NCI-H345 (cell line): ENCODE measurements at places on chromosomes 7 and 10.

- no peak for DNase-seq
Measured at GRCh38 chr10:93224005-93224779, 150.5 kb downstream of the CYP26A1 start.

- DNase-seq, result no peak
Measured at GRCh38 chr10:69568472-69569395, 4.5 kb downstream of the NEUROG3 start.

GRCh38 chr10:99329304-99329553, at the start of gene CNNM1:
CNNM1 (plus strand) TSS chr10:99329356; CDS start chr10:99329388, 32 bp downstream.
- DNase-seq, result peak; percentile 64

DNA sequence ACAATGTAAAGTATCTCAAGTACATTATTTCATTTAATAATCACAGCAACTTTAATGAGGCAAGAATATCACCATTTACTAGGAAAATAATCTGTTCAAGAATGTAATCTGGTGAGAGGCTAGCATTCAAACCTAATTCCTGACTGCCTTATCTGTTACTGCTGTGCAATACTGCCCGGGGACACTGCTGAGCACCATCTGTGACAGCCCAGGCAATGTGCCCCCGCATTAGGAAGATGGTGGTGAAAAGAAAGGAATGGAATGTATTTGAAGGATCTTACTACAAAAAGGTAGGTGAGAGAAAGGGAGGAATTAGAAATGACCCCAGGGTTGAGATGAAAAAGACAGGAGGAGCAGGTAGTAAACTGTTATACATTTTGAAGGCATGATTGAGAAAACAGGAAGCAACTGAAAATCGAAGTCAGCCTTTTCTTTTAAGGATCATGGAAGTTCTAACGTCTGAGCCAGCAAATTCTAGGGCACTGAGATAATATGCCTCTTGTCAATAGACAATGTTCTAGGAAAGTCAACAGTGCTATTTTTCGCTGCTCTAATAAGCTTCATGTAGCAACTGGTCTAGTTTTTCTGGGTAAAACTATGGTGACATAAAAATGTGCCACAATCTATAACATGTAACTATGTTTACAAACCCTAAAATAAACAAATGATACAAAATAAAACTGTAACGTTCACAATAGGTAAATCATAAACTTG, 90.4 kb downstream of the ETV1 start:
- no peak for DNase-seq

DNA sequence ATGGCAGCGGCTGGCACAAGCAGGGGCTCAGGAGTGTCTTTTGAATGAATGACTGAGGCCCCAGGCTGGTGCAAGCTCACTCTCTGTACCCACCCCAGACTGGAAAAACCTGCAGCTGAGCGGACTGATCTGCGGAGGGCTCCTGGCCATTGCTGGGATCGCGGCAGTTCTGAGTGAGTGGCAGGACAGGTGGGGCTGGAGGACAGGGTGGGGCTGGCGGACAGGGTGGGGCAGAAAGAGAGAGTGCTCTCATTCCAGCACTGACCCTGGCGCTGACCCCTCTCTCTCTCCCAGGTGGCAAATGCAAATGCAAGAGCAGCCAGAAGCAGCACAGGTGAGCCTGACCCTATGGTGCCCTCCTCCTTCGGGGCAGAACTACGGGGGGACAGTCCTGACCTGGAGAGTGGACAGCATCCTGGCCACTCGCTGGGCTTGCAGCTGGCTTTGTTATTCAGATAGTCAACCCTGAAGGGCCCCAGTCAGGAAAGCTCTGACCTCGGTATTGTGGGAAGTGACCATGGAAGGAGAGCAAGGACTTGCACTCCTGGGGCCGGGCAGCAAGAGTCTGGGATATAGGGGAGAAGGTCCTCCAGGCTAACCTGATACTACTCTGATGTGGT, 4.1 kb downstream of the FXYD4 start:
- DNase-seq, result no peak

DNA sequence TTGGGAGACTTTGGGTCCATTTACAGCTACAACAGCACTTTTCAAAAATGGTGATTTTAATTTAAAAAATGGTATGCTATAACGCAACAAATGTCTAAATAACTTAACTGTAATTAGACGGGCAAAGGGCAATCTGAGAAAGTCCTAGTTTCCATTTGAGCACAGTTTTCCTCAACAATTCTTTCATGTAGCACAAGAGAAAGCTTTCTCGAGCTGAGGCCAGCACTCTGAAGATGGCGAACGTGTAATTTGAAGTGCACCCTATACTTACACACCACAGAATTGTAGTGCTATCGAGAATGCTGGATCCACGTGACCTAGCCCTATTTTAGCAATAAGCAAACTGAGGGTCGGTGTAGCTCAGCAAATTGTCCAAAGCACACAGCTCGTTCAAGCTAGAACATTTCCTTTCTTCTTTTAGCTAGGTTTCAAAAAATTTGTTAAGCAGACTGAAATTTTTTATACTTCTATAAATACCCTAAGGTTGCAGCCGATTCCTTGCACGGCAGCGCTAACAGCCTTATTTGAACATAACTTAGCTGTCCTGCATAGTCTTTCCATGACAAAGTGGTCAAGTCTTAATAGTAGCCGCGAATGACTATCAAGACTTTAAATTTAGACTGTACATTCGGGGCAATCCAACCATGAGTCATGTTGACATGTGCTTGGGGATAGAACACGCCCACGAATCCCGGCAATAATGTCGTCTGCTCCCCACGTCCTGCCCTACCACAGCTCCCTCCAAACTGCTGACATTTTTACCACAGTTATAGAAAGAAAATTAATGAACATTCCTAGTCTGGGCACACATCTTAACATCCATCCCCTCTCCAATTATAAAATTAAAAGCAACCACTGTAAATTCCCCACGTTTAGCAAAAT, 10.0 kb downstream of the KLF6 start:
- DNase-seq, result no peak

DNA sequence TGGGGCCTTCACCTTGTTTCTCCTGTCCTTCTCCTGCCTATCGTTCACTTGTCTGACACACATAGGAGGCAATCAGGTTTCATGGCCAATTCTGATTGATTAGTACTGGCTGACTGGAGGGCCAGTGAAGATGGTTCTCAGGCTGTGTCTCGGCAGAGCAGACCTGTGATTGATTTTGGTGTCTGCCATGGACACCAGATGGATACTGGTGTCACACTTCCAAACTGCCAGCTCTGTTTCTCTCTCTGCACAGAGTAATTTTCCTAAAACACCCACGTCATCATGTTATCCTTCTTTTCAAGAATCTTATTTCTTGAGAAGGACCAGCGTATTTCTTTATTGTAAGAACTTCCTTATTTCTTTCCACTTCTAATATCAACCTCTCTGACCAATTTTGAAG, 117.1 kb downstream of the ICA1 start:
- DNase-seq, result no peak

DNA sequence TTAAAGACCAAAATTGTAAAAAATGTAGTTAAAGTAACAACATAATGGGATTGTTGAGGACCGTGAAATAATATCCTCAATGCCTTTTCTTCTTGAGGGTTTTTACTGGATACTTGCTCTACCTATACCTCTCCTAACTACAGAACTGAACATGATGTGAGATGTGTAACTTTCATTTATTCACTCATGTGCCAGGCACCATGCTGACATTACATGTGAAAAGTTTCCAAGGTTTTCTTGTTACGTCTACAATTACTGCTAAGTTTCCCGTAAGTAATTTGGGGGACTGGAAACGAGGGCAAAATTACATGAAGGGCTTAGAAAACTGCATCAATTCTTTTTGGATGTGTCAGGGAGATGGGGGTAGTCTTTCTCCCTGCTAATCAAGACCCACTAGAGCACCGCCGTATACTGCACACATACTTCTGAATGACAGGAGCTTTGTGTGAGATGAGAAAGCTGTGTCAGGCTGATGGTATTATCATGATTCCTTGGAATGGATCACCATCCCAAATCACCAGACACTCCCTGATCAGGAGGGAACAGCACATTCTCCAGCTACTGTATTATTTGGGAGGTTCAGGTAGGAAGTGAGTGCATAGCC, 41.8 kb downstream of the PTPRZ1 start:
- DNase-seq, result no peak

GRCh38 chr10:52950578-52950977, 178.0 kb upstream of the MBL2 start:
- no peak for DNase-seq

- no peak for DNase-seq
Measured at GRCh38 chr10:99781734-99782429, 558 bp upstream of the ABCC2 start.

GRCh38 chr7:16688249-16688648, 42.3 kb downstream of the BZW2 start:
- DNase-seq, result no peak

- DNase-seq, result peak; percentile 89
Measured at GRCh38 chr7:101172854-101173751, 7.0 kb downstream of the NAT16 start.

GRCh38 chr7:80240265-80241025, 105.8 kb downstream of the GNAI1 start:
- no peak for DNase-seq

GRCh38 chr10:91805110-91805838, 7.0 kb downstream of the TNKS2 start:
- DNase-seq, result no peak

DNA sequence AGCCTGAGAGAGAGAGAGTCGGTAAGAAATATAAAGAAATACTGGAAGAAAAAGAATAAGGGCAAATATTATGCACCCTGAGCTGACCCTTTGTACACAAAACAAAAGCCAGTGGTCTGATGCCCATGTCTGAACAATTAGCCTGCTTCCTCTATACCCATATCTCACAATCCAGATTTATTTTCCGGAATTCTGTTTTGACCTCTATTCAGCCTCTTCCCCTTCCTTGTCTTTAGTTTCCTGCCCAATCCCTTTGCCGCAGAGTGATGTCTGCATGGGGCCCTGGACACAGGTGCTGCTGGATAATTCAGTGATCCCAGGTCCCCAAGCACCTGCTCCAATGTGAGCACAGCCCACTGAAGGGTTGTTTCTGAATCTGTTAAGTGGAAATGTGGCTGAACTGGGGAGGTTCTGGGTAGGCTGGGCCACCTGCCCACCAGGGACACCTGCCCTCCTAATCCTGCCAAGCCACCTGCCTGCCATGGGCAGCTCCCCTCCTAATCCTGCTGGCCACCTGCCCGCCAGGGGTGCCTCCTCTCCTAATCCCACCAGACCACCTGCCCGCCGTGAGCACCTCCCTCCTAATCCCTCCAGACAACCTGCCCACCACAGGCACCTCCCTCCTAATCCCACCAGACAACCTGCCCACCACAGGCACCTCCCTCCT, 23.0 kb downstream of the ADGRA1 start:
- DNase-seq, result no peak

DNA sequence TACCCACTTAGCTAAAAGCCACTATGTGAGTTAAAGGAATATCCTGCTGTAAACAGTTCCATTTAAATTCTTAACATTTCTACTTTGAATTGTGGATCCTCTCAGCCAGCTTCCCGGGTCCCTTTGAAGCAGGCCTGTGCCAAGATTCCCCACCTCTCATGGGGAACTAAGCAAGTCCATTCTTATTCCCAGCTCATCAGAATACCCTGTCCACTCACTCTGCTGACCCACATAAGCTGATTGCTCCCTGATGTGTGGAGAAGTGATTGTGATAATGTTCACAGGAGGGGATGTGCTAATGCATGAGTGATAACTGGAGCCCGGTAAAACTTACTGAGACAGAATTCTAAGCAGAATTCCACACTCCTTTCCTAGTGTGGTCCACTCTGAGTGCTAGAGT, 709.7 kb downstream of the CNTNAP2 start:
- DNase-seq, result no peak

- no peak for DNase-seq
Measured at GRCh38 chr7:95755277-95755934, 16.9 kb upstream of the DYNC1I1 start.

GRCh38 chr10:50325449-50326171, 74.3 kb upstream of the ASAH2 start:
- no peak for DNase-seq

GRCh38 chr7:150797661-150798060, 2.5 kb downstream of the TMEM176B start:
- DNase-seq, result no peak

- no peak for DNase-seq
Measured at GRCh38 chr10:121062115-121062514, 211.0 kb downstream of the WDR11 start.

DNA sequence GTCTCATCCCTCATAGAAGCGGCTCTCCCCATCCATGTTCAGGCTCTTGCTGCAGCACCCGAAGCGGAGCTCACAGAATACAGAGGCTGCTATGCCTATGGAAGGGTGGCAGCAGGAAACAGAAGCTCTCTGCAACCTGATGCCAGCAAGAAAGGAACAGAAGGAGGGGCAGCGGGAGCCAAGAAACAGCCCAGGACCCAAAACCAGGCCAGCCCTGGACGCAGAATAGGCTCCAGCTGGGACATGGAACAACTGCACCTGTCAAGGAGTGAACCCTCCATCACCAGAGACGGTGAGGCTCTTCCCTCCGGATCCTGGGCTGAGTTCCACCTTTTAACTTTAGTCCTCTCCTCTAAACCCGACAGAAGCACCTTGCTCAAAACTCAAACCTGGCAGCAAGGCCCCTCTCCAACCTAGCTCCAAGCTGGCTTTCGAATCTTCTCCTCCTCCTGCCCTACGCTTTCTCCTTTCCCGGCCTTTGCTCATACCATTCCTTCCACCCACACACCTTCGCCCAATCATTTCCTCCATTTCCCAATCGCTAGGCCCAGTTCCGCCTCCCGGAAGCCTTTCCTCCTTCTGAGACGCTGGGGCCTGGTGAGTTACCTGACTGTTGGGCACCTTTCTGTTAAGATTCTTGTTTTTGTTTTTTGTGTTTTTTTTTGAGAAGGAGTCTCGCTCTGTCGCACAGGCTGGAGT, 122.8 kb upstream of the ZNF92 start:
- no peak for DNase-seq
